Stimulated activated CD4-positive, alpha-beta T cell treated with anti-CD3 and anti-CD28 coated beads, TNF-alpha, amount 100 ng/mL, for 4 hours (primary cell): ENCODE measurements at places on chromosomes 6 and 20.

DNA sequence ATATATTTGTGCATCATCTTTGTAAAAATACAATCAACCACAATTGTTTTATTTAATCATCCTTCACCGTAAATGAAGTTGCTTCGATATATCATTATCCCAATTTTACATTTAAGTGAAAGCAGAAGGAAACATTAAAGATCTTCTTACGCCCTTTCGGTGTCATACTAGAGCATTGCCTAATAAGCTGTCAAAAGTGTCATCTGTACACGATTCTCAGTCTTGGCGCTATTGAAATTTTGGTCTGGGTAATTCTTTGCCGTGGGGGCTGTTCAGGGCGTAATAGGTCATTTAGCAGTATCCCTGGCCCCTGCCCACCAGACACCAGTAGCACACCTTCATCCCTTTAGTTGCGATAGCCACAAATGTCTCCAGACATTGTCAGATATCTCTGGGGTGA, 40.4 kb upstream of the TMEM170B start:
- no peak for DNase-seq

- no peak for DNase-seq
Measured at GRCh38 chr6:25612666-25613065, 39.3 kb upstream of the SCGN start.

GRCh38 chr20:14126856-14127255, 131.5 kb downstream of the MACROD2 start:
- DNase-seq: no peak

DNA sequence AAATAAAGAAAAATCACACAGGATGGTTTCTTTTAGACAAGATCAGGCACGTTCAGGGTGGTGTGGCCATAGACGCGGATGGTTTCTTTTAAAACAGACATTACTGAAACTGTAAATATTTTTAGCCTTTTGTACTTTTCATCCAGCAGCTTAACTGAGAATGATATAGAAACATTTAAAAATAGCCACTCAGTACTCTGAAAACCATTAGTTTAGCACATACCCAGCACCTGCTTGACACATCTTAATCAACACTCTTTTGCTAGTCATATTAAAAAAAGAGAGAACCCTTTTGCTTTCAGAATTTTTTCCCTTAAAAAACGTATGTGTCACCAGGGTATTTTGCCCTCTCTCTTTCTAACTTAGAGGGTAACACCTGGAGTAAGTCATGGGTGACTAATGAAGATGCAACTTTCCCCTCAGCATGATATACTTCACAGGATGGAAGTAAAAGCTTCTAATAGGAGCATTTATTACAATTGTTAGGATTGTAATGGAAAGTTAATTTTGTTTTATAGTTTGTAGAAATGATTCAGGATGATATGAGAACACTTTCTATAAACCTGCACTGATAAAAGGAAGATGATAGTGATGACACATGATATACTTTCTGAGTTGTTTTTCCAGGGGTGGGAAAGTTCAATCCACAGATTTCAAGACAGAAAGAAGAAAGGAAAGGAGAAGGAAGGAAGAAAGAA, 45.2 kb downstream of the BACH2 start:
- DNase-seq: no peak

DNA sequence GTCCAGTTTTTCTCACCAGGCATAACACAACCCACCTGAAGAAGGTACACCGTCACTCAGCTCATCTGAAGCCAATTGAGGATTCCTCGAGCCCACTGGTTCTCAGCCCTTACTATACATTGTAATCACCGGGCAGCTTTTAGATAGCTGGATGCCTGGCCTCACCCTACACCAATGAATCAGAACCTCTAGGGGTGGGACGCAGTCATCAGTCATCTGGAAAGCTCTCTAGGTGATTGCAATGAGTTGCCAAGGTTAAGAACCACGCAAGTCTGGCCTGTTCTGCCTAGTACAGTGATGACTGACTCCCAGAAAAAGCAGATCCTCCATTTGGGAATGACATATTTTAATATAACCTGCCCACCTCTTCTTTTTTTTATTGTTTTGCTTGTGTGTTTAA, 41.1 kb downstream of the MC3R start:
- DNase-seq: no peak

- DNase-seq: no peak
Measured at GRCh38 chr6:54018722-54019121, 92.5 kb upstream of the MLIP start.

DNA sequence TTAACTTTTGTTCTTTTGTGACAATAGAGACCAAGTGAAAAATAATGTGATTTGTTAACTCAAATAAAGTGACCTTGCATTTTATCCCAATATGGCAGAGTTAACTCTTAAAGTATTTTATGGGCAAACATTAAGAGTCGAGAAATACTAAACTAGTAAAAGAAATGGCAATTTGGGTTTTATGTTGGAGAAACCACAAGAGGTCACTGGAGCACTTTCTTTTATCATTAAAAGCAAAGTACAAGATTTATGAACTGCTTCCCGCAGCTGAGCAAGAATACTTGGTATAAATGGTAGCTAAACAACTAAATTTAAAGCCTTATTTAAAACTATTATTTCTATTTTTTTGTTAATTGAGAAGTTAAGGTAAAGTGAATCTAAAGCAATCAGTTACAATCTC, 33.5 kb upstream of the MCM9 start:
- DNase-seq: no peak
